Aorta (tissue), 5 donors: ENCODE measurements at places on chromosomes 1 and 21. TPM values are rescaled to one million over a fixed set of nuclear protein-coding genes. Genes with fewer than 3 reads are reported as not detected.
A peak's percentile ranks its signal among the peaks of the same experiment; 100 is the strongest.

The RUNX3 gene
- 4.4 TPM for total RNA-seq

GRCh38 chr1:152165286-152166077 lies 6.5 kb upstream of the RPTN start:
- DNase-seq: no peak

- peak; percentile 94 for DNase-seq
These were observed 17.3 kb downstream of the NOC2L start for GRCh38 chr1:941588-942383.

DNA sequence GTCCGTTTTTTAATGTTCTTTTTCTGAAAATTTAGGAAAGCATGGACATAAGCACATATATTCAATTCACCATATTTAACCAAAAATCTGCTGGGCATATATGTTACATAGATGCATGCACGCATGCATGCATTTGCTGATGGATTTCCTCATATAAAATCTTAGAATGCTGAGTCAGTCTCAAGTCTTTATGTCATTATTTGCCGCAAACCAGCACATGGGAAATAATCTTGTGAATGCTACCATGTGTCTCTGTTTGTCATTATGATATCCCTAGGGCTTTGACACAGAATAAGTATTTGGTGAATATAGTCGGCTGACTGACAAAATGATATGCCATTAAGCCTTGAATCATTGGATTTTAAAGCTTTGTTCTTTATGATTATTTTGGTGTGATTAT lies 776.5 kb downstream of the KCNT2 start:
- DNase-seq: no peak

DNA sequence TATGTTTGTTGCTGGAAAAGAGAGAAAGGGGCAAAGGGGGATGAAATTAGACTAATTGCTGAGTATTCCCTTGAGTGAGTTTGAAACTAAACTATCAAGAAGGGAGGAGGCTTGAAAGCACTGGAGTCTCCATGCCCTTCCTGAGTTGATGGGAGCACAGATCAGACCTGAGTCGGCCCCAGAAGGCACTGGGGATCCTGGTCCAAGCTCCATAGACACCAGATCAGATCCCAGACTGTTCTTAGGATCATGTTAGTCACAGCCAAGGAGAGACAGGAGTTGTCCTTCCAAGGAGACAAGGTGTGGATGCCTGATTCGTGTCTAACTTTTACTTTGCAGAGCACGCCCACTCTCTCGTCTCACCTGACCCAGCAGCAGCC lies 152.3 kb downstream of the NR5A2 start:
- no peak for DNase-seq

- DNase-seq: no peak
These were observed 6.4 kb downstream of the NUAK2 start for GRCh38 chr1:205315008-205315618.

DNA sequence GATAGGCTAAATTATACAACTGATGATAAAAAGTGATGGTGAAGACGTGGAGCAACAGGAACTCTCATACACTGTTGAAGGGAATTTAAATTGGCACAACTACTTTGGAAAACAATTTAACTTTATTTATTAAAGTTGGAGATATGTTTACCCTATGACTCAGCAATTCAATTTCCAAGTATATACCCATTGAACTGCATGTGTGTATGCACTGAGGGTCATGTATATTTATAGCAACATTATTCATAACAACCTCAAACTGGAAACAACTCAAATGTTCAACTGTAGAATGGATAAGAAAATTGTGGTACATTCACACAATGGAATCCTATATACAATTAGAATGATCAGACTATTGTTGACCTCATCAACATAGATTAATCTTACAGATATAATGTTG lies 16.5 kb upstream of the BCAS2 start:
- DNase-seq: no peak

The CTXND2 gene
- total RNA-seq: not detected

The SLFNL1 gene
- total RNA-seq: 1.0 TPM

GRCh38 chr1:207051191-207051943 lies at the start of gene YOD1:
Gene YOD1 (minus strand): TSS chr1:207051208. CDS start chr1:207051030, 178 bp downstream.
- DNase-seq: no peak

GRCh38 chr1:178945763-178946266 lies 74.9 kb upstream of the ANGPTL1 start:
- no peak for DNase-seq

DNA sequence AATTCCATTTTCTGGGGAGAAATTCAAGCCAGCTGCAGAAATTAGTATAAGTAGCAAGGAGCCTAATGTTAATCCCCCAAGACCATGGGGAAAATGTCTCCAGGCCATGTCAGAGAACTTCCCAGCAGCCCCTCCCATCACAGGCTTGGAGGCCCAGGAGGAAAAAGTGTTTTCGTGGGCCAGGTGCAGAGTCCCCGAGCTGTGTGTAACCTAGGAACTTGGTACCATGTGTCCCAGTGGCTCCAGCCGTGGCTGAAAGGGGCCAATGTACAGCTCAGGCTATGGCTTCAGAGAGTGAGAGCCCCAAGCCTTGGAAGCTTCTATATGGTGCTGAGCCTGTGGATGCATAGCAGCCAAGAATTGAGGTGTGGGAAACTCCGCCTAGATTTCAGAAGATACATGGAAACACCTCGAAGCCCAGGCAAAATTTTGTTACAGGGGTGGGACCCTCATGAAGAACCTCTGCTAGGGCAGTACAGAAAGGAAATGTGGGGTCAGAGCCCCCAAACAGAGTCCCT lies 286.3 kb downstream of the MATN1 start:
- peak; percentile 10 for DNase-seq

- DNase-seq: no peak
These were observed 108.8 kb downstream of the ADAMTS1 start for GRCh38 chr21:26736449-26736848.

- DNase-seq: no peak
These were observed 7.6 kb downstream of the GPA33 start for GRCh38 chr1:167082511-167083027.

GRCh38 chr1:116904791-116905320 lies 4.9 kb upstream of the PTGFRN start:
- DNase-seq: no peak

The C1orf56 gene
- total RNA-seq: 3.0 TPM

- no peak for DNase-seq
These were observed 73.8 kb upstream of the ATP1A1 start for GRCh38 chr1:116299248-116299647.

- DNase-seq: no peak
These were observed 78.2 kb upstream of the RALGPS2 start for GRCh38 chr1:178646821-178647220.

The CD5L gene
- total RNA-seq: not detected

- no peak for DNase-seq
These were observed 29.8 kb downstream of the SHISAL2A start for GRCh38 chr1:52662645-52663313.

The SAMD13 gene
- 0.45 TPM for total RNA-seq

The SLAMF8 gene
- total RNA-seq: 8.0 TPM

DNA sequence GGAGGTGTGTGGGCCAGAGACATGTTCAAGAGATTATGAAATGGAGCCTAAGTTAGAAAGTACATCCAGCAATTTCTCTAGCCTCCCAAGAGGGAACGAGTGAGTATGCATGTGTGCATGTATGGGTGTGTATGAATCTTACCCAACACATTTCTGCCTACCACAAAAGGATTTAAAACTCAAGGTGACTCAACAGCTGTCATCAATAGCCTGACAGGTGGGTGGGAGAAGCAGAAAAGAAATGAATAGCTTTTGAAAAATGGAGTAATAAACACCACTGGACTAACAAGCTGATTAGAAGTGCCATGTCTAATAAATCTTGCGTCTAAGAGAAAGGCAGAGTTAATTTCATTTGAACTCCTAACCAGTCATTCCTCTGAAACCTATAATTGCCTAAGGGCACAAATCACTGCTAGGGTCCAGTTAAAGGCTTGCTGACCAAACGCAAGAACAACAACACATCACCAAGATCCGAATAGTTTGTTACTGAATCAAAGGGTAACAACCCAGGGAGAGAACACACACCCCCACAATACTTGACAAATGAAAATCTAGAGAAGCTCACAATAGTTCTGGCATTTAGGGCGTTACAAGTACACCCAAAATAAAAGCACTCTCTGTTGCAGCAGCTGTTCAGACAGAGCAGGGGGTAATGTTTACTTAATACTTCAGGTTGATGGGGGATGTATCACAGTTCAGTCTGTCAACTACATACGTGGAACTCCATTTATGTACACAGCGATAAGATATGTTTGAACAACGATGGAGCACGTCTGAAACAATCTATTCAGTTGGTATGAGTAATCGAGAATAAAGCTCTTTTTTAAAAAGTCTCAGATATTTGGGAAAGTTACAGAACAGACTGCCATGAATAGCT lies 1.4 kb downstream of the KIAA0319L start:
- DNase-seq: no peak

DNA sequence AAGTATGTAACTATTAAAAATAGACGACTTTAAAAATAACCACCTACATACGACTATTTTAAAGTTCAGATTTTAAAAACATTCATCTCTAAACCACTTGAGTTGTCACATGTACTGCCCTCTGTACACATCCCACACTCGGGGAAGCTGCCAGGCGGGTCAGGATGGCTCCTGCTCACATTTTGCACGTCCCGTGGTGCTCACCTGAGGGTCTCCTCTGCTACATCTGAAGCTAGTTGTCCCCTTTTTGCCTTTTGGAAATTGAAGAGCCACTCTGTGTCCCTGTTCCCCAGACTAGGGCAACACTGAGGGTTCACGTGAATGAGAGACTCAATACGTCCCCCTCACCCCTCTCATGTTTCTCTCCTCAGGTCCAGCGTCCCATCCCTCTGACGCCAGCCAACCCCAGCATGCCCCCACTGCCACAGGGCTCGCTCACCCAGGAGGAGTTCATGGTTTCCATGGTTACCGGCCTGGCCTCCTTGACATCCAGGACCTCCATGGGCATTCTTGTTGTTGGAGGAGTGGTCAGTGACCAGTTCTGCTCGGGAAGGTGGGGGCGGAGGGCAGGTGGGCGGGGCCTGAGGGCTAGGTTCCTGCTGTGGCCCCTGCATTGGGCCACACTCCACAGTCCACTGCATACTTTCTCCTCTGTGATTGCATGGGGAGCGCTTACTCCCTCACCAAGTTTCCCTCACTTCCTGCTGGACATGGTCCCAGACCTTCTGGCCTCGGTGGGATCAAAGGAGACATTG lies 13.0 kb upstream of the MIIP start:
- no peak for DNase-seq

GRCh38 chr1:93219443-93219842 lies 38.9 kb downstream of the CCDC18 start:
- DNase-seq: no peak

DNA sequence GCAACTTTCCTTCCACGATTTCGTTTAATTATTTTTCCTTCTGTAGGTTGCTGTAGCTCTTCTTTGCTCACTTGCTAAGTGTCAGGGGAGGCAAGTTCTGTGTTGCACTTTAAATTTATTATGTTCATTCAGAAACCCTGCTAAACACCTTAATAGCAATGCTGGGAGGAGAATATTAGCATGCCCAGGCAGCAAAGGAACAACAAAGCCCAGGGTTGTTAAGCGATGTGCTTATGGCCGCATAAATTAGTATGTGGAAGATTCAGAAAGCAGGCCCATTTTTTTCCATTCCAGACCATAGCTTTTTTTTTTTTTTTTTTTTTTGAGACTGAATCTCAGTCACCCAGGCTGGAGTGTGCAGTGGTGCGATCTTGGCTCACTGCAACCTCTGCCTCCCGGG lies 151.3 kb downstream of the BACH1 start:
- no peak for DNase-seq

GRCh38 chr1:85576266-85576641 lies 4.3 kb upstream of the CCN1 start:
- no peak for DNase-seq

DNA sequence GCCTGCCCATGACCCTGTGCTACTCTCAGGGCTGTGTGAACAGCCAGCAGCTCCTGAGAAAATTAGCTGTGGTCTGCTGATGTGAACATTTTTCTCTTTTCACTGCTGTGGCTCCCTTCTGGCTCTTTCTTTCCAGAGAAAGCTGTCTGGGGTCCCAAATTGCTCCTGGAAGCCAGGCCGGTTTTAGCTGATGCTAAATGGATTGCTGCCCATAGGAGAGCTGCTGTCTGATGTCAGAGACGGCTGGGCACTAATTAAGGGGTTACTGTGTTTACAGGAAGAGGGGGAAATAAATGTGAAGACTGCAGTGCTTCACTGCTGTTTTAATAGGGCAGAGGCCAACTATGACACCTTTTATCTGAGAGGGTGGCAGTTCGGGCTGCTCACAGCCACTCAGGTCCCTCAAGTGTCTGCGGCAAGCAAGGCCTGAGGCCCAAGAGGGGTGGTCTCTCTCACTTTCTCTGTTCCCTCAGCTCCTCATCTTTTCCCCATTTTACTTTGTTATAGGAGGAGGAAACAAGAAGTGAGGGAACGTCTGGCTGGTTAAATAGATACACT lies 106.0 kb upstream of the GNG12 start:
- no peak for DNase-seq

DNA sequence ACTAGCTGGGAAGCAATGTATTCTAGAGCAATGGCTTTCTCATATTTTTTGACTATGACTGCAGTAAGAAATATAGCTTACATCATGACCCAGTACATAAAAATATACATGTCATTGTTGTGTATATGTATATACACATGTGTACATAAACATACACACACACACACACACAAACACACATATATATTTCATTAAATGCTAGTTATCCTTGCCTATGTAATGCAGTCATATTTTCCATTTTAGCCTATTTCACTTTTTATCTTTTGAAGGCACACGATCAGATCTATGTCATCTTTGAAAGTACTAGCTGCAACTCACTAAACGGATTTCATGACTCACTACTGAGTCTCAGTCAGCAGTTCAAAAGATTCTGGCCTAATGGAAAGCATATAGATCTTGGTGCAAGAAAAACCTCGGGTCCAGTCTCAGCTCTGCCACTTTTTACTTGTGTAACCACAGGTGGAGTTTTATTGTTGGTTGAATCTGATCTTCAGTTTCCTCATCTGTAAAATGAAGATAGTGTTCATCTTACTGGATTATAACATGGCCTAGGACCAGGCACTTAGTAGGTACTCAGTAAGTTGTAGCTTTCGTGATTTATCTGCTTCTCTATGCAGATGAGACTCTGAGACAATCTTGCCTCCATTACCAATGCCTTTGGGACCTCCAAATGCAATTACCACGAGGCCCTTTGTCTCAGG lies 325.6 kb downstream of the RRAGC start:
- no peak for DNase-seq

The CD101 gene
- total RNA-seq: 1.2 TPM

DNA sequence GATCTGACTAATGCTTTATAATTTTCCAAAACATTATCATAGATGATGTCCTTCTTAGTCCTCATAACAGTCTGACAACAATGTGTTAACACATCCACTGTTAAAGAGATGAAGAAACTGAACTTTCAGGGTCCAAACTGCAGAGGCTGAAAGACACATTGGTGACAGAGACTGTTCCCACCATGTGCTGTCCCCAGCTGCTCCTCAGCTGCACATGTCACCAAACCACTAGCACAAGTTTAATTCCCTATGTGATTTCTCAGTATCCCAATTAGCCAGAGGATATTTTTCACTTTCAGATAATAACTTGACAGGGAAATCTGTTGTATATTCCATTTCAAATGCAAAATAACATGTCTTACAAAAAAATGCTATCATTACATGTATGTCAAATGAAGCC lies 24.6 kb downstream of the LAMC2 start:
- no peak for DNase-seq
